Activated T-helper 1 cell treated with anti-CD3 and anti-CD28 coated beads, Interleukin-2, amount 50 U/mL, for 16 hours (primary cell): ENCODE measurements at places on chromosomes 3 and 15.

DNA sequence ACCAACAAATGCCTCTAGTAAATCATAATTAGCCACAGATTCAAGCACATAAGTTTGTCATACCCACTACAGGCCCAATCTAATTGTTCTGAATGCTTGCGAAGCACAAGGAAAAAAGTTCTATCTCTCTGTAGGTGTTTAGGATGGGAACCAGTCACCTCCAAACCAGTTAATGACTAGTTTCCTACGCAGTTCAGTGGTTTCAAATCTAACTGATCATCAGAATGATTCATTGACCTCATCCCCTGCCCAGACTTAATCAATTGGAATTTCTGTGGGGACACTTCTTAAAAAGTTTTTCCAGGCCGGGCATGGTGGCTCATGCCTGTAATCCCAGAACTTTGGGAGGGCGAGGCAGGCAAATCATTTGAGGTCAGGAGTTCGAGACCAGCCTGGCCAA lies 24.3 kb upstream of the MASP1 start:
- DNase-seq: no peak

- DNase-seq: no peak
Observed at GRCh38 chr15:51649659-51650521, 27.3 kb upstream of the DMXL2 start.

DNA sequence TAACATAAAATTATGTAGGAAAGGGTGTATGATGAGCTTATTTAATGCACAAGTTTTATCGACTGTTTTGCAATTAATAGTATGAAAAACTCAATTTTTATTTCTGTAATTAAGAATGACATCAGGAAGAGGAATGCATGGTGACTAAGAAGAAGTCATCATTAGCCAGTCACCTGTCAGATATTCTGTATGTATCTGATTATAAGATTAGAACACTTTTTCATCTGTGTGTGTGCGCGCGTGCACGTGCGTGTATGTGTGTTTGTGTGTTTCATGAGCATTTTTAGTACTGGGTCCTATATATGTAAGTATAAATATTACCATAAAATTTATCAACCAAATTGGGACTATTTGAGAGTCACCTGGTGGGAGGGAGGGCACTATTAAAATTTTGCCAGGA lies 5.0 kb upstream of the ABHD2 start:
- DNase-seq: no peak

- no peak for DNase-seq
Observed at GRCh38 chr3:50127251-50127691, 27.9 kb upstream of the SEMA3F start.

- no peak for DNase-seq
Observed at GRCh38 chr3:31661993-31662670, 129.4 kb downstream of the STT3B start.

DNA sequence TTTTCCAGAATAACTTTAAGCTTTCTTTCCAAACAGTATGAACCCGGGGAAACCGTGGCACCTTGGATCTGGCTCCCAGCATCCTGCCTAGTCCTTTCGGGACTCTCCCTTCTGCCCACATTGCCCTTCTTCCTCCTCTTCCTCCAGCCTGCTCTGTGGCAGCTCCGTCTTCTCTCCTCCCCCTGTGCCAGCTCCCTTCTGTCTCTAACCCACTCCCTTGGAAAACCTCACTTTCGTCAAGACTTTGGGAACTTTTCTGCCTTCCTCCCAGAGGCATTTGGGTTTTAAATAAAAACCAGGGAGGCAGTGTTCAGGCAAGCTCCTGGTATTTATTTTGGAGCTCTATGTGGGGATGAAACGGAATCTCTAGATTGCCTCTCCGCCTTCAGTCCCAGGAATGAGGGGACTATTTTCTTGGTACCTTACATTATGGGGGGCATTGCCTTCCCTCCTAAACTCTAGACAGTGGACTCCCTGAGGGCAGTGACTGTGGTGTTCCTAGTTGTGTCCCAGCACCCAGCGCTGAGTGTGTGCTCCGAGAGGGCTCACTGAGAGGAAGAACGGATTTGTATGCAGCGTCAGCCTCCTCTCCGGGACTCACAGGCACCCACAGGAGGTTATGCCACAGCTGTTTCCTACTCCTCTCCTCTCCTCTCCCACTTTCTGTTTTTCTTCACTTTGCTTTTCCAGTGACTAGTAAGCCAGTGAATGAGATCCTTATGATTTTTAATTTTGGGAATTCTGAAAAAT lies 105.4 kb upstream of the MRPS22 start:
- DNase-seq: no peak

DNA sequence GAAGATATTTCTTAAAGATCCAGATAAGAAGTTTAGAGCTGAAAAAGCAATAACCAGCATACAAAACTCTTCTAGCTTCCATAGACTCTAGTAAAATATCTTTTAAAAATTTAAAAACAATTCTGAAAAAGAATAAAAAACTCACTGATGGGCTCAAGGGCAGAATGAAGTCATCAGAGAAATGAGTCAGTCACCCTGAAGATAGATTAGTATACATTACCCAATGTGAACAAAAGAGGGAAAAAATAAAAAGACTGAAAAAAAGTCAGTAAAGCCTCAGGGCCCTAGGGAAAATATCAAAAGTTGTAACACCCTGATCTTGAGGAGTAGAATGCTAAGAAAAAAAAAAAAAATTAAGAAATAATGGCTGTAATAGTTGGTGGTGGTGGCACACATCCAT lies 11.4 kb downstream of the DET1 start:
- DNase-seq: no peak

- DNase-seq: no peak
Observed at GRCh38 chr3:152076148-152076547, 192.6 kb upstream of the MBNL1 start.

GRCh38 chr3:197186887-197187588 lies 111.4 kb downstream of the DLG1 start:
- no peak for DNase-seq

DNA sequence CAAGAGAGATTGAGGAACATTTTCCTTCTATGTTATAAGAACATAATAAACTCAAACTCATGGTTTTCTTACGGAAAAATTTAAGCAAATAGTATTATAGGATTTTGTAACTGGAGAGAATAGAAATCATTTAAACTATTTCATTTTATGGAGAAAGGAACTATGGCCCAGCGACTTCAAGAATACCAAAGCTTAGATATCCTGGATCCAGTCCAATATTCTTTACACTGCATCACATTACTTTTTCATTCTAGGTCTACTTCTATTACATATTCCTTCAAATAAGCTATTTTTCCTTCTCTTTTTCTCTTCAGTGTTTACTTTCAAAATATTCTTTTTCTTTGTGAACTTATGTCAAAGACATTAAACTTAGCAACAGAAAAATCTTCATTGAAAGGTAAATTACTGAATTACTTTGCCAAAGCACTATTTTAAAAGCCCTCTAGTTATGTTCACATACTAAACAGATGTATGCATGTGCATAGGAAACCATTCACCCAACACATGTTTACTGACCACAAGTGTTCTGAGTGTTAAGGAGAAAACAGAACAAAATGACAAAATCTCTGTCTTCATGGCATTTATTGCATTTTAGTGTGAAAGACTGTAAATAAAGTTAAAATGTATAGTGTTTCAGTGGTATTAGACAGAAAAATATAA lies 20.4 kb downstream of the KPNA4 start:
- no peak for DNase-seq

DNA sequence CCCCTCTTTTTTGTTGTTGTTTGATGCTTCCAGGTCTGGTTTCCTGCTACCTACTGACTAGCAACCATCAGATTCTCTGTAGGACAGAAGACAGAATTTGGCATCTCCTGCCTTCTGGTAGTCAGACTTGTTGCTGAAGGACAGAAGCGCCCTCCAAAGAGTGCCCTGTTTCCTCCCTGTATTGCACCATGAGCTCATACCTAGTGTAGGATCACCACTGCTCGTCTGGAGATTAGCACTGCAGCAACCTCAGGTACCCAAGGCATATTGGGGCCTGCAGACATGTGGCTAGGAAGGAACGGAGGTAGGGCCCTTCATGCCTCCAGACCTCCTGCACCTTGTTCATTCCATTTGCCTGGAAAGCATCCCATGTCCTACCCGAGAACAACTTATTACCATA lies 78.1 kb downstream of the NPTN start:
- no peak for DNase-seq
